ENCODE measurements at places on chromosomes 1 and 21. TPM values are rescaled to one million over a fixed set of nuclear protein-coding genes. Genes with fewer than 3 reads are reported as not detected.

Gene TAL1
- total RNA-seq: 1.6 TPM

DNA sequence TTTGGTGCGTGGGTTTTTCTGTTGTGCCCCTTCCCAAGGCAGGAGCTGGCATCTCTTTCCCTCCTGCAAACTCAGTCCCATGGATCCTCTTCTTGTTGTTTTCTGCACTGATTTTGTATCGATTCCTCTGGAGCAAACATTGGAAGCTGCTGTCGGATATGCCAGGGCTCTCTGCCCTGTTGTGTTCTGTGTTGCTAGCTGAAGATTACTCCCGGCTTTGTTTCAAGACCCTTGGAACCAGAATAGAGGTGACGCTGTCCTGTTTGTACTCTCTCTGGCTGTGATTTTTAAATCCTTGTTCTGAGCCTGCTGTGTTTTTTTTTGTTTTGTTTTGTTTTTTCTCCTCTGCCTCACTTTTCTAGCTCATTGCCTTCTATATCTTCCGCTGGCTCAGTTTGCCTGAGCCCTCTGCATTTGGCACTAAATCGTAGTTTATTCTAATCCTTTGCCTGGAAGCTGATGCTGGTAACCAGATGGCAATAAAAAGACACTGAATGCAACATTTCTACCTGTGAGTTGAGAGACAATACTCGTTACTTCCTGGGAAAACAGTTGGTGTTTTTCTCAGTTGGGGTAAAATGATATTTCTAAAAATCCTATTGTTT lies 67.0 kb downstream of the BACH1 start:
- no peak for DNase-seq

GRCh38 chr1:26721669-26722355 lies 26.0 kb downstream of the ARID1A start:
- DNase-seq: no peak

DNA sequence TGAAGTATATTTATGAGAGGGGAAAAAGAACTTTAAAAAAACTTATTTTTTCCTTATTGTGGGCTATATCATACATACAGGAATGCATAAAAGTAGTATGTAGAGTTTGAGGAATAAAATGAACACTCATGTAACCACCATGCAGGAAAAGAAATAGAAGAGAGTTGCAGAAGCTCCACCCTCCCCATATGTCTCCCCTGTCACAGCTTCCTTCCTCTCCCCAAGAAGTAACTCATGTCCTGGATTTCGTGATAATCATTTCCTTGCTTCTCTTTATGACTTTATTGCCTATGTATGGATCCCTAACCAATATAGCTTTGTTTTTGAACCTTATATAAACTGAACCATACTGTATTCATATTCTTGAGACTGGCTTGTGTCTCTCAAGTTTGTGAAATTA lies 126.4 kb downstream of the ZZZ3 start:
- DNase-seq: no peak

GRCh38 chr1:201883786-201884185 lies 4.9 kb upstream of the SHISA4 start:
- DNase-seq: no peak

DNA sequence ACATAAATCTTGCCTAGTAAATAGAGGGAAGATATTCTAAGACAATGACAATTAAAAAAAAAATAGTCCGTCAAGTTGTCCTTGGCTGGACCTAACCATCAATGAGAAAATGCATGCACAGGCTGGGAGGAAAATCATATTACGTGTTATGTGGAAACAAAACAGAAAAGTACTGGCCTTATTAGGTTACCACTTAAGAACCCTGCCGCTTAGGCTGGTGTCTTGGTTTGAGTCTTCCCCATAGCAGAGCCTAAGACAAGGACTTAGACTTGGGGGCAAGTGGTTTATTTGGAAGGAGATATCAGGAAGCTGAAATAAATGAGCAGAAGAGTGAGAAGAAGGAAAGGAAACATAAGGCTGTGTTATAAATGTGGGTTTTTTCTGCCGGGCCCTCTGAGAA lies 186.4 kb downstream of the MRPL39 start:
- no peak for DNase-seq

DNA sequence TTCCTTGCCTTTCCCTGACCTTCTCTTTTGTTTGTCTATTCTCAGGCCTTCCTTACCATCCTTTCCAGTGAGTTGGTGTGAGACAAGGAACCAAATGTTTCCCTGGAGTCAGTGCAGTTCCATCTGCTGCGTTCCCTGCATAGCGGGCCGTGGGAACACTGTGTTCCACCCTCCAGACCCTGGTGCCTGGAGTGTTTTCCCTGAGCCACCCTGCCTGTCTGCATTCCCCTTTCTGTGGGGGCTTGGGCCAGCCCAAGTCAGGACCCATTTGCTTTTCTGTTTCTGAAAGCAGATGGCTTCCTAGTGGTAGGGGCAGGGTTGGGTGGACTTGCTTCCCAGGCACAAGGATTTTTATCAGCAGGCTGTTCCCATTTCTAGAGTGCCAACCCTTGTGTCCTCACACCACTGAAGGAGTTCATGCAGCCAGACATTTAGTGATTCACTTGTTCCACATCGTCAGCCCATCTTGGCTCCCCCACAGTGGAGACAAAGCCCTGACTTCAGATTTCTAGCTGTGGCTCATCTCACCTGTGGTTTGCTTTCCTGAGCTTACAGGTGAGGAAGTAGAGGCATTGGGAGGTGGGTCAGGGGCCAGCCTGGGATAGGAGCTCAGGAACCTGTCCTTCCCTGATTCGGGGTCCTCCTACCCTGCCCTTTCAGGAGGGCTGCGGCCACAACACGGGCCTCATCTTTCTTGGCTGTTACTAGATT lies 14.1 kb upstream of the MYOG start:
- DNase-seq: no peak

DNA sequence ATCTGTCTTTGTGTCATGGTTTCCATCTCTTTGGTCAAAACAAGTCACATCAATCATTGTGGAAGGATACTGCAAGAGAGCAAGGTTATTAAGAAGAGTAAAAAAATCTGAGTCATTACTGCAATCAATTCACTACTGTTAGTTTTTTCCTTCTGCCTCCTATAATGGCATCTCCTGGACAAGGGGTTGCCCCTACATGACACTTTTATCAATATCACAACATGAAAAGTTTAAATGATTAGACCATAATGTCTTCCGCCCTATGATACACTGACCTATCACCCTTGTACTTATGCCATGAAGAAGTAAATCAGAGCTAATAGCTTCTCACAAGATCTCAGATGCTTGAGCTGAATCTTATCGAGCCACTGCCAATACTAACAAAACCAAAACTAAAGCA lies 223.9 kb downstream of the KCNK2 start:
- no peak for DNase-seq

DNA sequence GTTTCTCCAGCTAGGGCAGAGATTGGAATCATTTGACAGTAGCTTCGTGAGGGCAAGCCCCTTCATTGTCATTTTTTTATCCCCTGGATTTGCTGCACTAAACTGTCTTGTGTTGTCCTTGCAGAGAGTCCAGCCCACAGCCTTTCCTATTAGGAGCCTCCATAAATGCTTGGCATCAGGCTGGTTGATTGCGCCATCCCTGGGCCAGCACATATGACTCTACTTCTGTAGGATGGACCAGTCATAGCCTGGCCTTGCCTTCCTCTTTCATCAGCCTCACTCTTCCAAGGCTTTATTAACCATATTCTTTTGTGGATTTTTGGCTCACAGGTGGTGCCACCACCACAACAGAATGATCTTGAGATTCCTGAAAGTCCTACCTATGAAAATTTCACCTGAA lies 31.4 kb downstream of the LY9 start:
- no peak for DNase-seq

- no peak for DNase-seq
These were observed 37.4 kb downstream of the PHC2 start for GRCh38 chr1:33393524-33393923.

DNA sequence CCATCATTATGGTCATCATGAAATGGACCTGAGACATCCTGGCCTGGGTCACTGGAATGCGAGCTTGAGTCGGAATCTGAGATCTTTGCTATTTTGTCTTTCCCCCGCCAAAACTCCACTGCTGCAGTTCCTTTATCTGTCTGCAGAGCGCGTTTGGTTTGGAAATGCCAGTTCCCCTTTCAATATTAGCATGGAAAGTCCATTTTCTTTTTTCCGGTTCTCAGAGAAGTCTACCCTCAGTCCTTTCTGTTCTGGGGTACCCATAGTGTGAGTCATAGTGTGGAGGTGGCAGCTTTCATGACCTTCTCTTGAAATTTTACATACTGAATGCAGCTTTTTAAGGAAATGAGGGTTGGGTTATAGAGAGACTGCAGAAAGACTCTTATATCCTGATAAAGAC lies 14.6 kb downstream of the CACNA1E start:
- DNase-seq: no peak

- DNase-seq: no peak
These were observed 5.6 kb upstream of the ATP1A1 start for GRCh38 chr1:116367256-116367945.

Gene C1orf115
- total RNA-seq: 31.0 TPM

DNA sequence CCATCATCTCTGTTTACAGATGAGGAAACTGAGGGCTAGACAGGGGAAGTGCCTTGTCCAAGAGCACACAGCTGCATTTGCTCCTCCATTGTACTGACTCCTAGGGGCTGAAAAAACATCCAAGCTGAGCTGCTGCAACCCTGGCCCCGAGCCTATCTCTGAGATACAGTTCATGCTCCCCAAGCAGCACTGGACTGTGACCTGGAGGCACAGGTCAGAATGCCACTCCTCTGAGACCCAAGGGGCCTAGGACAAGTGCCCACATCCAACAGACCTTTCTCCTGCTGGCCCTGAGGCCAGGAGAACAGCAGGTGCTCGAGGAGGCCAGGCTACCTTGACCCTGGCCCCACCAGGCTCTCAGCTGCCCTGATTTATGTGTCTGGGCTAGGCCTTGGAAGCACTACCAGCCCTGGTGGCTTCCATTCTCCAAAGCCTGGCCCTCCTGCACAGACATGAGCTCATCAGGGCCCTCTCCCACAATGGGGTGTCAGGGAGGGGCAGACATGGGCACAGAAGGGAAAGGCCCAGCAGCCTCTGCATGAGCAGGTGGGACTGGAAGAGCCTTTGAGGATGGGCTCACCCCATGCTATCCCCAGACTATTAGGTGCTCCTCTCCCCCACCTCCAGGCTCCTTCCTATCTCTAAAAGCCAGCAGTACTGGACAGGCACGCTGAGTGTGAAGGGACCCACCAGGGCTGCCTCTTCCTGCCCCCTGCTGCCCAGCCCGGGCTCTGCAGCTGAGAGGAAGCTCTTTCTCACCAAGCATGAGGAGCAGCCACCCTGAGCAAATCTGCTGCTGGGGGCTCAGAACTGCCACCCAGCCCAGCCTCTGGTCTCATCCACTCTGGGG lies 18.8 kb downstream of the ADGRB2 start:
- DNase-seq: peak; percentile 58

DNA sequence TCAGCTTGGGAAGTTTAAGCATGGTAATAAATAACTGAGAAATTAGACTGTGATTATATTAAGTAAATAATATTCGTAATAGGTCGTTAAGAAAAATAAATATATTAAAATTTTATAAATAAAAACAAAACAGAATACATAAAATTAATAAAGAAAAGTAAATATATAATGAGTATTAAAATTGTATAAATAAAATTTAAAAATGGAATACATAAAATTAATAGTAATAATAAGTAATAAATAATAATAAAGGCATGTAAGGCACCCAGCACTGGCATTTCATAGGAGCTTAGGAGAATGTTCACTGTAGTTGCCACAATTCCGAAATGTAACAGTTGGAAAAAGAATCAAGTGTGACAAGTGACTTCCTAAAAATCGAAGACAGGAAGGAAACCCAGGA lies 45.8 kb upstream of the FHAD1 start:
- DNase-seq: no peak

DNA sequence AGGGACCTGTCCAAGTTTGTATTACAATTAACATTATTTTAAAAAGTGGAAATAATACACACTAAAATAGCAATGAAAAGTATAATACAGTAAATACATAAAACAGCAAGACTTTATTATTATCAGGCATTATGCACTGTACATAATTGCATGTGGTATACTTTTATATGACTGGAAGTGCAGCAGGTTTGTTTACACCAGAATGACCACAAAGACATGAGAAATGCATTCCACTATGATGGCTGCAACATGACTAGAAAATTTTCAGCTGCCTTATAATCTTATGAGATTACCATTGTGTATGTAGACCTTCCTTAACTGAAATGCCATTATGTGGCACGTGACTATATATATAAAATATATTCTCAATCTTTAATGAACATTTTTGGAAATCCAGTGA lies 1699.6 kb downstream of the KCNT2 start:
- DNase-seq: no peak

- no peak for DNase-seq
These were observed 25.2 kb downstream of the IL12RB2 start for GRCh38 chr1:67332653-67333529.

DNA sequence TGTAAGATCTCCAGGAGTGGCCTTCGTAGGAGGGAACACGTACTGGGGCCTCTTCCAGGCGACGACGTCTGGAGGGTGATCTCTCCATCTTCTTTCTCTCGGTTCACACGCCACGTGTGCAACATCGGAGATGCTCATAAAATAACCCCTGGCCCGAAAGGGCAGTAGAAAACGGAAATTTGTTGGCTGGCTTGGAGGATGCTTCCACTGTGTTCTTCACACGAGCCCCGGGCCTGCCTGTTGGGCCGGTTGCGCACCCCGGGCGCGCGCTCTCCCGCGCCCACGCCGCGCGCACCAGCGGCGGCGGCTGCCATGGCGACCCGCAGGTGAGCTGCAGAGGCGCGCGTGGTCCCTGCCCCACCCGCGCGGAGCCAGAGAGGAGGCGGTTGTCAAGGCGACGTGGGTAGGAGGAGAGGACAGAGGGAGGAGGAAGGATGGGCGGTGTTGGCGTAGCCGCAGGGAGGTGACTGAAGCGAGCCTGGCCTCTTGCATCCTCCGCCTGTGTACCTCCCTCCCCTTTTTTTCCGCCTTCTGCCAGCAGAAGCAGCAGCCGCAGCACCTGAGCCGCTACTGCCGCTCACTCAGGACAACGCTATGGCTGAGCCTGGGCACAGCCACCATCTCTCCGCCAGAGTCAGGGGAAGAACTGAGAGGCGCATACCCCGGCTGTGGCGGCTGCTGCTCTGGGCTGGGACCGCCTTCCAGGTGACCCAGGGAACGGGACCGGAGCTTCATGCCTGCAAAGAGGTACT lies at the start of gene ELAPOR1:
Gene ELAPOR1 (plus strand): TSS at position 526 of the 752 bp plus-strand sequence. CDS start 69 bp downstream, at position 595.
- peak; percentile 75 for DNase-seq

GRCh38 chr21:38486221-38486620 lies 12.1 kb downstream of the ERG start:
- no peak for DNase-seq

- DNase-seq: peak; percentile 4
These were observed 256.6 kb downstream of the ST6GALNAC3 start for GRCh38 chr1:76330991-76331603.

Gene ST6GALNAC3
- total RNA-seq: 16.5 TPM

Gene OR2L13
- total RNA-seq: 3.4 TPM

Gene NPHS2
- not detected for total RNA-seq

Gene NGF
- 0.78 TPM for total RNA-seq

- DNase-seq: no peak
These were observed 39.7 kb downstream of the TMCC2 start for GRCh38 chr1:205267306-205267902.

- peak; percentile 51 for DNase-seq
These were observed 529 bp downstream of the EGLN1 start for GRCh38 chr1:231421546-231421970.

Gene CITED4
- 0.62 TPM for total RNA-seq

- DNase-seq: no peak
These were observed 560.1 kb downstream of the OMA1 start for GRCh38 chr1:57986432-57986831.

- no peak for DNase-seq
These were observed 14.2 kb upstream of the NEGR1 start for GRCh38 chr1:72296501-72296900.

- DNase-seq: no peak
These were observed 3.5 kb downstream of the TGFB2 start for GRCh38 chr1:218348628-218349071.

Gene RBM11
- 16.2 TPM for total RNA-seq

GRCh38 chr1:62180639-62181038 lies 14.0 kb upstream of the L1TD1 start:
- no peak for DNase-seq

All from occipital lobe (tissue), 3 donors.